H4 (cell line): ENCODE measurements at places on chromosomes 2 and 18. TPM values are rescaled to one million over a fixed set of nuclear protein-coding genes. Genes with fewer than 3 reads are reported as not detected.

Gene TAF4B
- total RNA-seq = 3.0 and 4.0 TPM in 2 replicates

Gene ATP6V1C2
- total RNA-seq = 0.04 TPM in 2 replicates

Gene CMPK2
- total RNA-seq = 3.4 and 4.8 TPM in 2 replicates

Gene MC2R
- not detected in 2 replicates for total RNA-seq
